GF-D8 (cell line): ENCODE measurements at places on chromosomes 5 and 9.

DNA sequence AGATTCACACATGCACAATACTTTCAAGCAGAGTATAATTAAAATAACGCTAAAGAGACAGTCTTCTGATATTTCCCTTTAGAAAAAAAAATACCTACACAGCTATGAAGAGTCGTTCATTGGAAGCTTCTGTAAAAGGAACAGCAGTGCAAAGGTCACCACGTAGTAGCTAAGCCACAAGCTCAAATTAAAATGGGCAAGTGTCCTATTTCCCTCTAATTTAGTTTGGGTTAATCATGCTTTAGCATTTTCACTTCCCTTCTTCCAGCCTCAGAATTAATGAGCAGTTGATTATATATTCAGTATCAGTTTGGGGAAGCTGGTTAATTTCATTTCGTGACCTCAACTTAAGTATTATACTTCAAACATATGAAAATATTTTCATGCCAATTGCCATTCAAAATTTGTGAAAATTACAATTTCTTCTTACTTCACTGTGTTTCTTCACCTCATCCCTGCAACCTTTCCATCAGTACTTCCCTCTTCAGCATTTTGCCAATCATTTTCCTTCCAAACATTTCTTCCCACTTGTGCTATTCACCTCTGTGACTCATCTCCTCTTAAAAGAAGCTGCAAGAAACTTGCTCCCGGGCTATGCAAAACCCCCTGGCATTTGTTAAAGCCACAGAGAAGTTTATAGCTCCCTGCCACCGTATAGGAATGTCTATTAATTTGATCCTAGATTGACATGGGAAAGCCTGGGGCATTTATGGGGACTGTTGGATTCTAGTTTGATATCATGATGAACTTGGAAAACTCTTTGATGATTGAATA, 83.0 kb downstream of the DMRTA1 start:
- no peak for DNase-seq

DNA sequence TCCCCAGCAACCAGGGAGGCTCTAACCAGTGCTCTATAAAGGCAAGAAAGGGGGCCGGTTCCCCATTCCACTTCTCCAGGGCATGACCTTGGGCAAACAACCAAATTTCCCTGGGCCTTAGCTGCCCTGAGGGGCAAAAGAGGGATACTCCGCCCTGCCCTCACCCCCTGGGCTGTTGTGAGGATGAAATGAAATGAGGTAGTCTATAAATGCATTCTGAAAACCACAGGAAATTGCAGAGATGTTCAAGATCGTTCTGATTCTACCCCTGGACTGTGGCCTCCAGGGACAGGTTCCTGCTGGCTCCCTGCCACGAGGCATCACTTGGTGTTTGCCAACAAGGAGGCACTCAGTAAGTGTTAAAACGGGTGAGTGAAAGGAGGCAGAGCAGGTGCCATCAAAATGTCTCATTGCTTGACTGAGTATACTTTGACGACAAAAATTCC, 5.7 kb downstream of the RAPGEF1 start:
- peak; percentile 92 for DNase-seq

- no peak for DNase-seq
Observed at GRCh38 chr9:19666575-19666974, 122.3 kb downstream of the SLC24A2 start.

GRCh38 chr5:113965225-113965624, 396.6 kb upstream of the KCNN2 start:
- DNase-seq, result no peak

GRCh38 chr9:80890124-80890523, 799.2 kb downstream of the TLE1 start:
- DNase-seq, result no peak

DNA sequence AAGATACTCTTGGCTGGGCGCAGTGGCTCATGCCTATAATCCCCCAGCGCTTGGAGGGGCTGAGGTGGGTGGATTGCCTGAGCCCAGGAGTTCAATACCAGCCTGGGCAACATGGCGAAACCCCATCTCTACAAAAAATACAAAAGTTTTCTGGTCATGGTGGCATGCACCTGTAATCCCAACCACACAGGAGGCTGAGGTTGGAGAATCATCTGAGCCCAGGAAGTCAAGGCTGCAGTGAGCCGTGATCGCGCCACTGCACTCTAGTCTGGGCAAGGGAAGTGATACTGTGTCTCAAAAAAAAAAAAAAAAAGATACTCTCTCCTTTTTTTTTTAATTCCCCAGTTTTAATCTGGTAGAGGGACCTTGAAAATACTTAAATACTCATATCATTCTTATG, 15.0 kb downstream of the ANKRD33B start:
- no peak for DNase-seq

DNA sequence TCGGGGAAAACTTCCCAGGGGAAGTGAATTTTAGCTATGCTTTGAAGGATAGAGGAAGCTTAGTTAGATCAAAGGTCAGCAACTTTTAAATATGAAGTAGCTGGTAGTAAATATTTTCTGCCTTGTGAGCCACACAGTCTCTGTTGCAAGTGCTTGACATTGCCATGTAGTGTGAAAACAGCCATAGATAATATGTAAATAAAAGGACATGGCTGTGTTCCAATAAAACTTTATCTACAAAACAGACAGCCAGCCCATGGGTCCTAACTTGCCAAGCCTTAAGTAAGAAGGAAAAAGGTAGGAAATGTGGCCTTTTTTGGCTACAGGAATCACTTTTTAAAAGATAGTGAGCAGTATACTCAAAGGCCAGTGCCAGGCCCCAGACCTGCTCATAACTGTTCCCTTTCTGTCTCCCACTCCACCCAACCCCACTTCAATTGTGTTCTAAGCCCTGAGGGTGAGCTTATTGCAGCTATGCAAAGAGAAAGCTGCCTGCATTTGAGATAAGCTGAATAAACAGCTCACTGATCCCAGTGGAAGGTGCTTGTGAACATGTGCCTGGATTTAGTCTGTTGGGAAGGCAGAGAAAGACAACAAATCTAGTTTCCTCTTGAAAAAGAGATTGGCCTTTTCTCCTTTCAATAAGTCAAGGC, 113.0 kb upstream of the TRIM32 start:
- no peak for DNase-seq

GRCh38 chr5:79173626-79174025, 62.0 kb downstream of the BHMT start:
- no peak for DNase-seq

DNA sequence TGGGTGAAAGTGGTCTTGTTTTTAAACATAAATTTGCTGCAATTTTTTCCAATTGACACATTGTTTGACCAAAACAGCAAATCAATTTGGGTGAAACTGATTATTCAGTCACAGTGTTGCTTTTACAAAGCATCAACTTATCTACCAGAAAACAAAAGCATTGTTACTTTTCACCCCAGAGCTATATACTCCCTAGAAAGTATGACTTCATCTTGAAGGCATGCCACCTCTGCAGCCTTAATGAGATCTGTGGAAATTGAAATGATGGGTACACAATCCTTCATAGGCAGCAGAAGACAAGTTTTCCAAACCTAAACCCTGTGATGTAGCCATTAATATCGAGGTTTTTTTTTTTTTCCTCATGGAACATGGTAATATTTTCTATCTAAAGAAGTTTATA, 615.9 kb downstream of the CHSY3 start:
- no peak for DNase-seq

DNA sequence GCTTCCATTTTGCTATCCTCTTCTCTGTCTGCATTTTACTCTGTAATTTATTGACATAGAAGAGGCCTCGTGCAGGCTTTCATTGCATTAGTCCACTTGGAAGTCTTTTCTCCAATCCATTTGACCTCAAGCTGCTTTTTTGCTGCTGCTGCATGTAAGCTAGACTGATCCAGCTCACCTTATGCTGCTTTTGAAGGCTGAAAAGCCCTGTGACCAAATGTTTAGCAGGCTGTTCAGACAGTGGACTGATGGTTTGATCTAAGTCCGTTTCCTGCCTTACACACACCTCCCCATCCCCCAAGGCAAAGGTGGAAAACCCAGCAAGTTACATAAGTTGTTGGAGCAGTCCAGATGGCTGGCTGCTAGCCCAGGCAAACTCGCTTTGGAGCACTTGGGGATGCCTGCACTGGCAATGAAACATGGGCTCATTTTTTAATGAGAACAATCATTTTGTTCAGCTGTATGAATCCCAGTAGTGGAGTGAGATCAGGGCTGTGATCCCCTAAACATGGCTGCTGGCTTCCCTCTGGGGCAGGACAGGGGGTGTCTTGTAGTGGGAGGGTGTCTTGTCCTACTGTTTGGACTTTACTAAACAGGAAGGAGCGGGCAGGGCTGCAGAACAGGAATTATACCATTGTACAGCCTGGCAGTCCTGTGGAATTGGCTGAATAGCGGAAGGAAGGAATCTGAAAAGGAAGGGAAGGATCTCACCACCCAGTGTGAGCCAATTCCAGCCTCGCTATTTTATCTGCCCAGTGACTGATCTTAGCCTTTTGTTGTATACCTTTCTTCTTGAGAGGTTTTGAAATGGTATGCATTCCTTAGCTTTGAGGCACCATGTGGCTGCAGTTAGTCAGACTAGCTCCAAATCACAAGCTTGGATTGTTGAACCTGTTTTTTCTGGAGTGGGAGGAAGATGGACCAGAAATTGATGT, 212.0 kb downstream of the ARHGAP26 start:
- peak; percentile 36 for DNase-seq

GRCh38 chr5:43683884-43684471, 81.0 kb downstream of the NNT start:
- DNase-seq, result no peak

- no peak for DNase-seq
Observed at GRCh38 chr5:76522103-76522935, 100.9 kb downstream of the F2RL2 start.
